Stimulated activated CD4-positive, alpha-beta T cell treated with anti-CD3 and anti-CD28 coated beads, Interleukin-2, amount 100 ng/mL, for 4 hours (primary cell): ENCODE measurements at places on chromosomes 11 and 22.
A peak's percentile ranks its signal among the peaks of the same experiment; 100 is the strongest.

DNA sequence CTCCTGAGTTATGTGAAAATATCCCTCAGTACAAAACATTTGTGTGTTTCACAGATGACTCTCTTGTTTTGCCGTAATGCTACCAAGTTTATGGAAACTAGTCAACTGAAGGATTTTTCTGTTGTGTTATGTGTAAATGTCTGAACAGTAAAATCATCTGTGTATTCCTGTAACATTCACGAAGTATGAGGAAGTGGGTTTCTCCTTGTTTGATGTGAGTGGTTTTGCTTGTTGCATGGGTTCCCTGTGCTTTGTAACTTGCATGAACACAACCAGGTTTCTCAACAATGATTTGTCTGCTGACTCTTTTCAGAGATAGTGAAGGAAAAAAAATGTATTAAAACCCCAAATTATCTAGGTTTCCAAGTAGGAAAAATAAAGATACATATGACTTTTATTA lies 138.1 kb downstream of the PGR start:
- no peak for DNase-seq

DNA sequence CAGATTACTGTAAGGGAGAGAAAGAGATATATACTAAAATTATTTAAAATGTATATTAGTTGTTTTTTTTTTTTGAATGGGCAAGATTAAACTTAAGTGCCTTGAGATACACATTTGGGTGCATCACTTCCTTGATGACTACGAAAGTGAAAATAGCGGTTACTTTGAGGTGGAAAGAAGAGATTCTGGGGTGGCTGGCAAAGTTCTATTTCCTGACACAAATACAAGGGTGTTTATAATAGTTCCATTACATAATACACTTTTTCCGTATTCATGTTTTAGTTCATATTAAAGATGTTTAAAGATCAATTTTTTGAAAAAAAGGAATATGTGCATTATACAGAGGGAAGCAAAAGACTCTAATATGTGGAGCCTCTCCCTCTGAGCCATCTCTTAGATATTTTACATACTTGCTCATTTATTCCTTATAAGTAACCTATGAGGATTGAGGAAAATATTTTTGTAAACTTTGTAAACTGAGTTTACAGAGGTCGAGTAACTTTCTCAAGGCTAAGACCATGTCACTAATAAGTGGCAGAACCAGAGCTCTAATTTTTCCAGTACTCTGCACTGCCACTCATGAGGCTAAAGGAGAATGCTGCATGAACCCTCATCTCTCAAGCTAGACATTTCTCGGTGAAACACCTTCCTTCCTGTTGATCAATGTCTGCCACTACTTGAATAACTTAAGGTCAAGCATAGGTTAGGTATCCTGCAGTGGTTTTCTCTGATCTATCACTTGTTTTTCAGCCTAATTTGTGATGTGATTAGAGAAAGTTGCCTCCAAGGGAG lies 58.6 kb downstream of the DDIAS start:
- peak; percentile 33 for DNase-seq

DNA sequence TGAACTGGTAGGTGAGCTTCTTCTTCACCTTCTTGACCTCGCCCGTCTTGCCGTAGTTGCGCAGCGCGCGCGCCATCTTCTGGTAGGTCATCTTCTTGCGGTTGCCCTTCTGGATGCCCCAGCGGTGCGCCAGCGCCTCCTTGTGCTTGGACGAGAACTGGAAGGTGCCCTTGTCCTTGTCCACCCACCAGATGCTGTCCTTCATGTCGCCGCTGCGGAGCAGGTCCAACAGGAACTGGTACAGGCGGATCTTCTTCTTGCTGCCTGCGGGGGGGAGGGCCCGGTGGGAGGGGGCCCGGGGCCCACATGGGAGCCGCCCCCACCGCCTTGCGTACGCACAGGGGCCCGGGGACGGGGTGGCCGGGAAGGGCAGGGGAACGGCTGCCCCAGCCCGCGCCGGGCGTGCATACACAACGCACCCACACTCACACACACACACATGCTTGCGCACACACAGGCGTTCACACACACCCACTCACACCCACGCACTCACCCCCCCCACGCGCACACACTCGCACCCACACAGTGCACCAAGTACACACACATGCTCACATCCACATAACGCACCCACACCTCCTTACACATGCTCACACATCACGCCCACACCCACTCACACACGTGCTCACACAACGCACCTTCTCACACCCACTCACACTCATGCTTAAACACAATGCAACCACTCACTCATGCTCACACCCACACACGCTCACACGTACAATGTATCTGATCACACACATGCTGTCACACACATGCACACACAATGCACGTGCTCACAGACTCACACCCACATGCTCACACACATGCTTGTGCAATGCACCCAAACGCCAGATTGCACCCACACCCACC lies 3.0 kb upstream of the MYBPC3 start:
- DNase-seq, result no peak

GRCh38 chr11:133215596-133216230 lies 316.6 kb downstream of the OPCML start:
- no peak for DNase-seq

DNA sequence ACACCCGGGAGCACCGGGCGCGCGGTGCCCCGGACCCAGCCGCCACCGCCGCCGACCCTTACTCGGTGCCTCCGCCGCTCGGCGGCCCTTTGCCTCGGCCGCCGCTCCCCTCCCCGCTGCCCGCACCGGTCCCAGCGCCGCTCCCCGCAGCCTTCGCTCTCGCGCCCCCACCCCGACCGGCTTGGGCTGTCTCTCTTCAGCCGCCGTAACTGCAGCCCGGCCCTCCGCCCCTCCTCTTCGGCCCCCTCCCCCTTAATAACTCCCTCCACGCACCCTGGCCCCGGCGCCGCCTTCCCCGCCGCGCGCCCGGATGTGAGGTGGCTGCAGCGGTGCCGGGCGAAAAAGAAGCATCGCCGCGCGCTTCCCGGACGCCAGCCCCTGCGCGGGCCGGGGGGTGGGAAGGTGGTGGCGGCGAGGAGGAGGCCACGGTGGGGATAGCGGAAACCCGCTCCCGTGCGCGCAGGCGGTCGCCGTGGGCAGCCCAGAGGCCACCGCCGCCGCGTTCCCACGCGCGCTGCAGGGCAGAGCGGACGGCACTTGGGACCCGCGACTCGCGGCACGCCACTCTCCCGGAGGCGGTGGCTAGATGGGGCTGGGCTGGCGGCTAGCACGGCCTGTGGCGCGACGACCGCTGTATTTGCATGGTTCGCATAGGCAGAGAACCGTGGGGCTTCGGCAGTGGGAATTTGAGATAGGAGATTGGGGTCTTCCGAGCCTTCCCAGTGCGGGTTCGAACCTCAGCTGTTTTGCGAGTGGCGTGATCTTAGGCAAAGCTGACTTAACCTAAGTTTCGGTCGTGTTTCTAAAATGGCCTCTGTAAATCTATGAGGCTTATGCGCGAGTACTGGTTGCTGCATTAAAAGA lies at the start of gene EIF4ENIF1:
TSS of gene EIF4ENIF1 (minus strand) at position 211 of the 864 bp plus-strand sequence. CDS start 1,124 bp downstream, outside the sequence.
- peak; percentile 77 for DNase-seq

DNA sequence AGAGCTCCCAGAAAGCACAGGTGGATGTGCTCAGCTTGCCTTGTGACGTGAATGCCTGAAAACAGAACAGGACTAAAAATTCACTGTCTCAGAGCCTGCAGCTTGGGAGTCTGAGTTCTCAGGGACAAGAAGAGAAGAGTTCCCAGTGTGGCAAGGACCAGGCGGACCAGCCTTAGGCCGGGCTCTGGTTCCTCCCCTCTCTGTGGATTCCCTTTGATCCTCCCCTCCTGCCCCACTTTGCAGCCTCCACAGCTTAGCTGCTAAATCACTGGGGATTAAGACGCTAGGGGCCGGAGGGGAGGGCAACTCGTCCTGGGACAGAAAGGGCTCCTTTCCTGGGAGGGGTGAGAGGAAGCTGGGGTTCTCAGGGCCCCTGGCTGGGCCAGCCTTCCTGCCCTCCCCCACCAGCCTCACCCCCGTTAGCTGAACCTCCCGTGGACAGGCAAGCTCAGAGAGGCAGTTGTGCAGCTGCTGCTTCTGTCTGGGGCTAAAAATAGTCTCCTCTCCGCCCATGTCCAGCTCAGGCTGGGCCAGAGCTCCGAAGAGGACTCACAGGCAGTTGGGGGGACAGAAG lies 29.9 kb upstream of the JAM3 start:
- DNase-seq, result no peak

DNA sequence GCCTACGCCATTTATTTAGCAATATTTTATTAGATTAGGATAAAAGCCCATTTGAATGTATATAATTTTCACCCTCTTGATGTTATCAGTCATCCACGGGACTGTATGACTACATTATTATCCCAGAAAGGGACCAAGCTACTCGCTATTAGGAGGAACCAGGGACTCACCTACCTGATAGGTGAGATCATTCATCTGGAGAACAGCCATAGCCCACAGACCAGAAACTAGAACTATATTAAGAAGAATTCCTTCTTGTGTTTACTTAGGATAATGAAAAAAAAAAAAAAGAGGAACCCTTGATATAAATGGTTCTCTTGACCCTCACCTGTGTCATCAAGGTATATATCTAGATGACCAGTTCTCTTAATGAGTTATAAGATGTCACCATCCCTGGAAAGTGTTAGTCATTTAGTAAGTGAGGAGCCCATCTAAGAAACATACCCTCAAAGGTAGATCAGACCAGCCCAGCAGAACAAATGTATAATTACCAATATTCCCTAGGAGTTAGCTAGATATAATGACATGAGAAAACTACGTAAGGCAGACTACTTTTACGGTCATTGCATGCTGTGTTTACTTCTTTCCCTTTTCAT lies 8.0 kb downstream of the SIK3 start:
- no peak for DNase-seq

DNA sequence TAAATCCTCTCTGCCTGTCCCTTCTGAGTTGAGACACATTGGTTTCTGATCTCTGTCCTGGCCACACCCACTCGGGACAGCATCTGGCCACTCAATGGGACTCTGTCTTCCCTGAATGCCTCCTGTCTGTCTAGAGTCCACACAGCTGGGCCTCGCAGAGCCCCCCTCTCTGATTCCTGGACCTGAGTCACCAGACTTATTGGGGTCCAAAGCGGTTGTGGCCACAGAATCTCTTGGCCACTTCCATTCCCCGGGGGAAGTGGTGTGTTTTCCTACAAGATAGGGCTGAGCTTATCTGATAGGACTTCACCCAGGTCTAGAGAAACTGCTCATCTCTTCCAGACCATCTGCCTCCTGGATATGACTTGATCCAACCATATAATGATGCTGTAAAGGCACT lies 57.4 kb upstream of the WNT11 start:
- DNase-seq, result no peak

DNA sequence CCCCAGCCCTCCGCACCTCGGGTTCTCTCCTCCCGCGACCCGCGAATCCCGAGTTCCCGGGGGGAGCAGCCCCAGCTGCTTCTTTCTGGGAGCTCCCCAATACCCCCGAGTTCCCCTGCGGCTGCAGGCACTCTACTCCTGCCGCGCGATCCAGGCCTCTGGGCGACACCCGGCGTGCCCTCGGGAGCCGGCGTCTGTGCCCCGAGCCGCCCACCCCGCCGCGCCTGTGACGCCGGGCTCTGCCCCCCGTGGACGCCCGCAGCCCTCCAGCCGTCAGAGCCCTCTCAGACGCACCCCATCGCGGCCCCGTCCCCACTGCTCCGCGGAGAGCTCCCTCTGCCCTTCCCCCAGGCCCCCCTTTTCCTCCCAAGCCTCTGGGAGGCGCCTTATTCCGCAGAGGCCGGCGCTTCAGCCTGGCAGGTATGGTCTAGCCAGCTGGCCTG lies 422 bp downstream of the GLB1L2 start:
- DNase-seq, result peak; percentile 9

- DNase-seq, result peak; percentile 33
Observed at GRCh38 chr11:44634401-44635281, 69.2 kb downstream of the CD82 start.

DNA sequence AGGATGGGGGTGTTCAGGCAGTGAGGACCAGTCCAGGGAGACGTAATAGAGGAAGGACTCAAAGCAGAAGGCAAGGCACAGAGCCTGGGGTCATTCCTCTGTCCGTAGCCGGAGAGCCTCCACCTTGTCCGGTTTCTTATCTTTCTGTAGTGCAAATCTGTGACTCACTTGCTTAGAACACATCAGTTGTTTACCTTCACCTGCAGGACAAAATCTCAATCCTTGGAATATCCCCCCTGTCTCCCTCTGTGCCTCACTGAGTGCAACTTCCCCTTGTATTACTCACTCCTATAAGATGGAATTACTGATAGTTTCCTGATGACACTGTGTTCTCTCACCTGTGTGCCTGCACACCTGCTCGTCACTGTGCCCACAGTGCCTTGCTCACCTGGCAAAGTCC lies 20.4 kb upstream of the TTC12 start:
- no peak for DNase-seq

GRCh38 chr22:19782533-19782932 lies 22.0 kb downstream of the TBX1 start:
- no peak for DNase-seq

DNA sequence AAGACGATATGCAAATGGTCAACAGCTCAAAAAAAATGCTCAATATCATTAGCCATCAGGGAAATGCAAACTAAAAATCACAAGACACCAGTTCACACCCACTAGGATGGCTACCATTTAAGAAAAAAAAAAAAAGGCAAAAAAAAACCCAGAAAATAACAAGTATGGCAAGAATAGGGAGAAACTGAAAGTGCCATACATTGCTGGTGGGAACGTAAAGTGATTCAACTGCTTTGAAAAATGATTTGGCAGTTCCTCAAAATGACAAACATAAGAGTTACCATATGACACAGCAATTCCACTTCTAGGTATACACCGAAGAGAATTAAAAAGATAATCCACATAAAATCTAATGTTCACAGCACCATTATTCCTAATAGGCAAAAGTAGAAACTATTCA lies 47.5 kb downstream of the PICALM start:
- no peak for DNase-seq

- no peak for DNase-seq
Observed at GRCh38 chr11:121636800-121637176, 184.0 kb upstream of the SORL1-AS1 start.

DNA sequence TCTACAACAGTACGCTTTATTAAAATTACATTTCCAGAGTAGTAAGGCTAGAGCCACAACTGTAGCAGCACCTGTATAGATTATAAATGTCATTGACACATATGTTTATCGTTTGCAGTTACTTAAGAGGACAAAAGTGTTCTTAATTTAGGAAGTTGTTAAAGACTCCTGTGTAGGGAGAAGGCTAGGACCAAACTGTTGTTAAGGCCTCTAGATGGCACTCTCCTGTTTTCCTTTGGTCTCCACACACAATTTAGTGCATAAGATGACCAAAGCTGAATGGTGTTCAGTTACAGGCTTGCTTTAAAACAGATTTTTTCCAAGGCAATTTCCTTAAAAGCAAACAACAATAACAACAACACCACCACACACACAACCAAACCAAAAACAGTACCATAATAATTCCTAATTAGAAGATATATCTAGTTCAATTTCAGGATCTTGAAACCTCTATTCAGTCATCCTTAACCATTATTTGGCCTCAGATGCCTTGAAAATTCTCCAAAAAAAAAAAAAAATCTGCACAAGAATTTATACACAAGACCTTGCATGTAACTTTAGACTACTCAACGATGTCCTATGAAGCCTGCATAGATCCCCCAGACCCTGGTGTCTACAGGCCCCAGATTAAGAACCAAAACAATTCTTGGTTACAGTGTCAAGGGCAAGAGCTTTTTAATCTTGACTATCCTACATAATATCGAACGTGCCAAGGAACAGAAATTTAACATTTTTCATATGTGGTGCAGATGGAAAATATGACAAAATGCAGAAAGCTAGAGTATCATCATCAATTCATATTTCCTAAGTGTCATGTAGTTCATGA lies 42.6 kb upstream of the APOA1 start:
- DNase-seq, result no peak

GRCh38 chr11:12642040-12642439 lies 32.2 kb upstream of the TEAD1 start:
- DNase-seq, result no peak

GRCh38 chr11:70833554-70833953 lies 418.8 kb downstream of the SHANK2 start:
- DNase-seq, result no peak

- no peak for DNase-seq
Observed at GRCh38 chr11:20926799-20927540, 257.6 kb downstream of the NELL1 start.
